ENCODE measurements at places on chromosomes 12 and 14.

DNA sequence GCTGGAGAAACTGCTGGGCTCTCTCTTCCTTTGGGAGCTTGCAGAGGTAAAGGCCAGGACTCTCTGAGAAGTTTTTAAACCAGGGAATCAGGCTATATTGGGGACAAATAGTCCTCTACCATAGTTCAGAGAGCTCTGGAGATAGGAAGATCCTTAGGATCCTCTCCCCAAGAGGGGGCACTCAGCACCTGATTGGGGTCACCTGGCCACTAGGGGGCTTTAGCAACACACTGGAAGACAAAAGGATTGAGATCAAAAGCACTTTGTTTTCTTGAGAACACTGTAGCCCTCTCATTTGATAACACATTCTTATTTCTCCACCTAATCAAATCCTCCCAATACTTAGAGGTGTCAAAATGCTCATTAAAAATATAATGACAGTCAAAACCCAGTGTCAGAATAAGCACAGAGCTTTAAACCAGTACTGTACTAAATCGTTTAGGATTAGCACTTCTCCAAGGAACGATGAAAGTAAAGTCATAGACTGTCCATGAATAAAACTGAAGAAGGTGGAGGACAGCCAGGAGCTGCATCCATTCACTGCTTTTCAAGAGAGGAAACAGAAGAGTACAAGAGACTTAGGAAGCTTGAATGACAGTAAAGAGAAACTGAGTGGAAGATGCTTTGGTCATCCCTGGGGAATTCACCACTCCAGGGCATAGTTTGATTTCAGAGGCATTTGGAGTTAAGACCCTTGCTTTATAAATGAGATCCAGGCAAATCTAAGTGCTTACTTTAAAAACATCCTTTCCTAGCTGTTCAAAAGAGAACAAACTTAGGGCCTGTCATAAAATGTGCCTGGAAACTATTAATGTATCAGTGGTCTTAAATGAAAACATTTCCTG, 26.5 kb downstream of the BMP4 start:
- peak; percentile 51 for DNase-seq

DNA sequence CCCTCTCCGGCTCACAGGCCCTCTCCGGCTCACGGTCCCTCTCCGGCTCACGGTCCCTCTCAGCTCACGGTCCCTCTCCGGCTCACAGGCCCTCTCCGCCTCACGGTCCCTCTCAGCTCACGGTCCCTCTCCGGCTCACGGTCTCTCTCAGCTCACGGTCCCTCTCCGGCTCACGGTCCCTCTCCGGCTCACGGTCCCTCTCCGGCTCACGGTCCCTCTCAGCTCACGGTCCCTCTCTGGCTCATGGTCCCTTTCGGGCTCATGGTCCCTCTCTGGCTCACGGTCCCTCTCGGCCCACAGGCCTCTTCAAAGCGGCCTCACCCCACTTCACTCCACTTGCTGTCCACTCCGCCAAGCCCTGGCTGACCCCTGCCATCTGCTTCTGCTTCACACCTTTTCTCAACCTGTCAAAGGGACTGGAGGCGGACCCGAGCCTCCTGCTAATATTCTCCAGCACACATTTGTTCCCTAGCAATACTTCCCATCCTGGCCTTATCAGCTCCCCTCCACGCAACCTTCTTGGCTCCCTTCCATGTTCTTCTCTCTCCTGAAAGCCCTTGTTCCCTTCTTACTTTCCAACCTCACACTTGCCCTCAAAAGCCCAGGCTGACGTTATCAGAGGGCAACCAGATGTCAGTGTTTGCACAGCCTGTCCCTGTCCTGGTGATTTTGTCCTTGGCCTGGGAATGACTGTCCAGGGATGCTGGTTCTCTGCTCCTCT, 176.7 kb downstream of the CALM1 start:
- no peak for DNase-seq

DNA sequence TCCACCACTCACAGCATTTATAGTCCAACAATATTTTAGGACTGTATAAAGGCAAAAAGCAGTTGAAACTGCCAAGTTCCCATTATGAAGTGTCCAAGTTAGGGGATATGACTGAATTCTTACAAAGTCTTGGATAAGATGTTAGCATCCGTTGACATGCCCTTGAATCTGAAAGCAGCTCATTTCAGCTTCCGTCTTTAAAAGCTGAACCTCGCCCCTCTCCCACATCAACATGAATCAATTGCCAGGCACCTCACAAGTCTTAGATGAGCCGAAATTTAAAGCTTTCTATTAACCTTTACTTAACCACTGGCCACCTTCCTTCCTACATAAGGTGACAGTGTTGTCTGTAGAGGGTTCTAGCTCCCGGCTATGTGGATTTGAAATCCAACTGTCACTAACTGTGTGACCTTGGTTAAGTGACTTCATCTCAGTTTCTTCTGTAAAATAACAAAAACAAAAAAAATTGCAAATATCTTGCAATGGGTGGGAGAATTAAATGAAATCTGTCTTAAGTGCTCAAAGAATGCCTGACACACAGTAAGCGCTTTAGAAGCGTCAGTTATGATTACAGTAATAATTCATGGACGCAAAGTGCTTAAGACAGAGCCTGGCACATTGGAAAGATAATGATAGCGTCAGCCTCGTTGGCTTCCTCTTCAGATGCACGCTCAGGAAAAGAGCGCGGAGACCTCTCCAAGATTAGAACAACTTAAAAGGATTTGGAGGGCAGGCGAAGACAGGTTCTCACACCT, 1.2 kb downstream of the PPP1CC start:
- DNase-seq = peak; percentile 62

- no peak for DNase-seq
Observed at GRCh38 chr12:29665107-29665506, 118.6 kb downstream of the TMTC1 start.

GRCh38 chr12:23555825-23556207, 393.7 kb downstream of the SOX5 start:
- DNase-seq = no peak

- no peak for DNase-seq
Observed at GRCh38 chr12:119666226-119666795, 1.6 kb upstream of the PRKAB1 start.

DNA sequence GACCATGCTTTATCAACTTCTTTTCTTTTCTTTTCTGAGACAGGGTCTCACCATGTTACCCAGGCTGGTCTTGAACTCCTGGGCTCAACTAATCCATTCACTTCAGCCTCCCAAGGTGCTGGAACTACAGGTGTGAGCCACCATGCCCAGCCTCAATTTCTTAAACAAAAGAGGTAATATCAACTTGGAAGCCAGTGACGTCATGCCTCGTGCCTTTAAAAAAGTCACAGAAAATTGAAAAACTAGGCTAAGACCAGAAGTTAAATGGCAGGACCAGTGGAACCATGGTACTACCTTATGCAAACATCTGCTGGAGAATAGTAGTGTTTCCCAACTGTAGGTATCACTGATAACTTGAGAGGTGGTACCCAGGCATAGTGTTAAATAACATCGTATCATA, 103.3 kb downstream of the KSR2 start:
- DNase-seq = no peak

DNA sequence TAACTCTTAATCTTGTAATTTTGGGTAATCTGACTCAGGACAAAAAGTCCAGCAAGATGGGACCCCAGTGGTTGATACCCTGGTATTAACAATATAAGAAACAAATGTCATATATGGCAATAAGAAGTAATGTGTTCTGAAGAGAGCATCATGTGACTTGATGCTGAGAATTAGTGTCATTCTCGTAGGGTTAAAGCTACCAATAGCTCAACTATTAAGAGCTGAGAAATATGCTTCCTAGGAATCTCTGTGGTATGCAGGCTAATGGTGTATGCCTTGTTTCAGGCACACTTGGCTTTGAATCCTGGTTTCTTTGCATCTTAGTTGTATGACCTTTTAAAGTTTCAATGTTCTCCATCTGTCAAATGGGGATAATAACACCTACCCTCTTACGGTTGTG, 9.1 kb downstream of the MYRFL start:
- no peak for DNase-seq

- no peak for DNase-seq
Observed at GRCh38 chr14:99715266-99716000, 31.3 kb downstream of the CYP46A1 start.

GRCh38 chr12:88546853-88547252, 33.4 kb downstream of the KITLG start:
- DNase-seq = no peak

GRCh38 chr14:72052356-72052755, 120.1 kb downstream of the RGS6 start:
- no peak for DNase-seq

DNA sequence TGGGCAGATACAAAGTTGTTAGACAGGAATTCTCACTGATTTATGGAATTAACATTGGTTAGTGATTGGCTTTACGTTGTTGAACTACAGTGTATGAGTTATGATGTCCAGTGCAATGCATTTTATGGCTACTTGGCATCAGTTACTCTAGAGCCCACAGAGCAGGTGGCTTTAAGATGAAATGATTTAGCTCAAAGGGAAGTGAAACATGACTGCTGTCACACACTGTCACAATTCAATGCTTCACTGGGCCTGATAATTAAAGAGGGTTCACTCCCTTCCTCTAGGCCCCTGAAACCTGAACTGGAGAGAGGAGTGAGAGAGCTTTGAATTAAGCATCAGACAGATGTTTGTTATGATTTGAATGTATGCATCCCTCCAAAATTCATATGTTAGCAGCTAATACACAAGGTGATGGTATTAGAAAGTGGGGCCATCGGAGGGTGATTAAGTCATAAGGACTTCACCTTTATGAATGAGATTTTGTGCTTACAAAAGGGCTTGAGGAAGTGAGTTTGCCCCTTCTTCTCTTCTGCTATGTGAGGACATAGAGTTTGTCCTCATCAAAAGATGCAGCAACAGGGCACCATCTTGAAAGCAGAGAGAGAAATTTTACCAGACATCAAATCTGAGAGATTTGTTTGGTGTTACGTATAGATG, 175.8 kb upstream of the GRIN2B start:
- DNase-seq = peak; percentile 57

DNA sequence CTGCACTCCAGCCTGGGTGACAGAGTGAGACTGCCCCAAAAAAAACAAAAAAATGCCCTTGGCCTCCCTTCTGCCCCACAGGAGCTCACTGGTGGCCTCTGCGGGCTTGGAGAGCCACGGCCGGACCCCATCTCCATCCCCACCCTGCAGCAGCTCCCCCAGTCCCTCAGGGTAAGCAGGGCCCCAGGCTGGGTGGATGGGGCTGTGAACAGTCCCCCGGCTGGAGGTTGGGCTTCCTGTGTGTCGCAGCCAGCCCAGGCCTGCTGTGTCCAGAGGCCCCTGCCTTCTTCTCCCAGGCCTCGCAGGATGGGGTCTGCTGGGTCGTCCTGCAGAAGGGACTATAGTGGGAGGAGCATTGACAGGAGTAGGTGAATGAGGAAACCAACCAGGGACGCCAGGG, 15.4 kb upstream of the PUS1 start:
- no peak for DNase-seq

GRCh38 chr12:46569826-46570439, 197.4 kb upstream of the SLC38A2 start:
- no peak for DNase-seq

- DNase-seq = no peak
Observed at GRCh38 chr12:86196465-86196864, 59.7 kb downstream of the MGAT4C start.

DNA sequence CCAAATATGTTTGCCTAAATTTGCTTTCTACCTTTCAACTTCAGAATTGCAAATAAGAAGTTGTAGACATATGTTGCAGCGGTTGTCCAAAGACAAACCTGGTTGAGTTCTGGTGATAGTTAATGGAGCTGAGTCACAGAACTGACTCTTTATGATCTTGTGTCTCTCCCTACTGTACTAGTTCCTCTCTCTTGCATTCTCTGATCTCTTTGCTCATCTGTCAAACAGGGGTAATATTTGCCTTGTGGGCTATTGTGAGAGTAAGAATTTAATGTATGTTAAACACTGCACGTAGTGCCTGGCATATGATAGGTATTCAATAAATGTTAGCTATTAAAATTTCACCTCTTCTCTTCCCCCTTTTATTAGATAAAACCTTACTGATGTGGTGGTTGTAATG, 283.5 kb upstream of the RGS6 start:
- no peak for DNase-seq

- DNase-seq = no peak
Observed at GRCh38 chr14:51922624-51923023, 62.2 kb downstream of the GNG2 start.

DNA sequence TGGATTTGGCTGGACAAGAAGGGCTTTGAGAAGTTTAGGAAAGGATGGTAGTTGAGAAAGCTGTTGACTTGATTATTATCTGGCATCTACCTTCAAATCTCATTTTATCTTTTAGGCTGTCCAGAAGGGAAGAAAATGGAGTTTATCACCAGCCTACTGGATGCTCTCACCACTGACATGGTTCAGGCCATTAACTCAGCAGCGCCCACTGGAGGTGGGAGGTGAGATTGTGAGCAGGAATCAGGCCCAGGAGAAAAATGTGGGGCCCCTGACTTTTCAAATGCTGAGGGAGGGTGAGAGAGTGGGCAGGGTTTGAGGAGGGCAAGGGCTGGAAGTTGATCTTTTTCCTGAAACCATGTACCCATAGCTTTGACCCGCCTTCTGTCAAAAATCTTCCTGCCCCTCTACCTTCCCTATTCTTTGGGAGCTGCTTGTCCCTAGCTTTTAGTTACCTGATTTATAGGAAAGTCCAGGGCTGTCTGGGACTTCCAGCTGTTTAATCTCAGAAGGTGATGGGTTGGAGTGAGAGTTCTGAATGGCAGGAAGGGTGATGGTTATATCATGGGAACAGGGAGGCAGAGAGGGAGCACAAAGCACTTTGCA, 134.2 kb downstream of the SMOC1 start:
- DNase-seq = peak; percentile 42

DNA sequence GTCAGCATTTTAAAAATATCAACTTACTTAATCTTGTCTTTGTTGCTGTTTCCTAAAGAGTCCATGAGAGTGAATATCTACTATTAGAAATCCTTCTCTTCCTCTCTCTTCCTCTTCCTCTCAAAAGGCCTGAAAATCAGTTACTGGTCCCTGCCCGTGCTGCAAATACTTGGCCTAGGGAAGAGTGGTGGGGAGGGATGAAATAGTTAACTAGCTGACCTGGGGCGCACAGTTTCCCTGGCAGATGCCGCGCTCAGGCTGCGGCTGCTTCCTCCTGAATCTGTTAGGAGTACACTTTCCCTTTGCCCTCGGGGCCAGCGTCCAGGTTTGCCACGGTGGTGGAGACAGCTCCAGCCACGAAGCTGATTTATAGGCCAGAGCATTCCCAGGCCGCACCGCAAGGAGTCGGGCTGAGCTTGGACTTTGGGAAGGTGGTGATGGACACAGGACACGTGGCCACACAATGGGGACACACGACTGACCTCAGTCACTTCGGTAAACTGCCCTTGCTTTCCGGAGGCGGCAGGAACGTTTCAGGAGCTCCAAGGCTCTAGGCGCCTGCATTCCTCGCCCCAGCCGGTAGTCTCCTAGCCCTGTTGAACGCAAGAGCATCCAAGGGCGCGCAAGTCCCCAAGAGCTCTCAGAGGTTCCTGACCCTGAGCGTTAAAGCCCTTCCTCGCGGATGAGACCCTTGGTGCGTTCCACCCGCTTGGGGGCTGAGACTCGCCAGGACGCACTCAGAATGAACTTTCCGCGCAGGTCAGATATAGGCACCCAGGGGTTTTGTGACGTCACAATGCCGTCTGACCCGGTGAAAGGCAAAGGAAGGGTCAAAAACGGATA, 7.1 kb upstream of the ASCL1 start:
- no peak for DNase-seq

- DNase-seq = no peak
Observed at GRCh38 chr12:74418573-74418972, 119.1 kb upstream of the ATXN7L3B start.

GRCh38 chr12:57401165-57401564, 29.7 kb downstream of the R3HDM2 start:
- no peak for DNase-seq

Data from NCI-H524 (cell line).